NCI-H1092 (cell line): ENCODE measurements at places on chromosomes 7 and 10.

DNA sequence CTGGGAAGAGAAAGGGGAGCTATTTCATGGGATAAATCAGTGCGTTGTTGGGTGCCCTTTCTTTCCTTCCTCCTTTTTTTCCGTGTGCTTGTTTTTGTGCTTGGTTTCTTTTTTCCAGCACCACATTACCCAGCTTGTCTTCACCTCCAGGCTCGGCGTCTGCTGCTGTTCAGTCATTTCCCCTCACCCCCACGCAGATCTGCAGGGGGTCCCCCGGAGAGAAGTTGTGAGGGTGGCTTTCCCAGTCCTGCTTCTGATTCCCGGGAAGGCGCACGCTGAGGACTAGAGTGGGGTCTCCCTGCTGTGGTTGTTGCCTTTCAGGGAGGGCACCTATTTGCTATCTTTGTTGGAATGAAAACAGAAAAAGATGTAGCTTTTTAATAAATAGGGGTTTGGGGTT lies 1.6 kb downstream of the CAMK1D start:
- no peak for DNase-seq

GRCh38 chr7:149444287-149444686 lies 16.6 kb downstream of the ZNF777 start:
- DNase-seq: no peak

DNA sequence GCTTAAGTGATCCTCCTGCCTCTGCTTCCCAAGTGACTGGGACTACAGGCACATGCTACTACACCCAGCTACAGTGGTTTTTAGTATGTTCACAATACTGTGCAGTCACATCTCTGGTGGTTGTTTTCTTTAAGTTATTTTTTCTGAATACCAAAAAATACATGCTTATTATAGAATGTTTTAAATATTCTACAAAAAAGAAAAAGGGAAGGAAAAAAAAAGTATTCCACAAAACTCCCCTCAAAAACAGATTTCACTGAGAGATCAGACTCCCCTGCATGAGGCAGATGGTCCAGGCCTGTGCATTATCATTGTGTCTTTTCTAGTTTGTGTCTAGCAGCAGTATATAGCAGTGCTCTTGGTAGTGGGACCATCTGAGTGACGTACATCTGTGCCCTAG lies 36.8 kb downstream of the OGDH start:
- DNase-seq: no peak

DNA sequence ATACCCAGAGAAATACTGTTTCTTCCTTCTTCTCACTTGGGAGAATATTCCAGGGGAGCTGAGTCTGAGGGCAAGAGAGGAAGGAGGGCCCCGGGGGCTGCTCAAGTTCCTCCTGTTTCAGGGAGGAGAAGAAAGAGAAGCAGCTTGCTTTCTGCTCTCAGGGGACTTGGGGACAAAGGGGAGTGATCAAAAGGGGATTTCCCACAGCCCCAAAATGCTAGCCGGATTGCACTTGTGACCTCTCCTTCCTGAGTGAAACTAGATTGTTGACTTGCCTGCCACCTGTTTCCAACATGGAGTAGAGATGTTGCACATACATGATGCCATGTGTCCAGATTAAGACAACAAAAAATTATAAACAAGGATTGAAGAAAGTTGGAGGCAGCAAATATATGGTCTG lies 28.7 kb upstream of the PDCD4 start:
- no peak for DNase-seq

GRCh38 chr10:112631501-112632400 lies 184.7 kb downstream of the VTI1A start:
- no peak for DNase-seq

- no peak for DNase-seq
Observed at GRCh38 chr7:5492020-5492635, 68.5 kb upstream of the TNRC18 start.

- no peak for DNase-seq
Observed at GRCh38 chr10:8402576-8402975, 348.1 kb downstream of the GATA3 start.

GRCh38 chr7:80393786-80394185 lies 118.1 kb downstream of the GNAT3 start:
- DNase-seq: peak; percentile 69

DNA sequence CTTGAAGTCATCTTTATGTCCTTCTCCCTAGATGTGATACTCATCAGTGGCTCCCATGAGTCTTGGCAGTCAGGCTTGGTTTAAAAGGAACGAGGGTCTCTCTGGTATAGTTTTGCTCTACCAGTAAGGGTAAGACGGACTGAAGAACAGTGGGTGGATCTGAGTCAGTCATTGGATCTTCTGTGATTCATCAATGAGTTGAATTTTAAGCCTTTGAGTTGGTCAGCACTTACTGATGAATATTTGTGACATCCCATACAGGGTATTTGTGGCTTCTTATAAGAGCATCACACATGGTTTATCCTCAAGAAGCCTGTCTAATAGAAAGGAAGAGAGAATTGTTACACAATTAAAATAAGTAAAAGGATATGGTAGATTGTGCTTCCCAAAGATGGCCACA lies 87.3 kb upstream of the NAMPT start:
- no peak for DNase-seq

DNA sequence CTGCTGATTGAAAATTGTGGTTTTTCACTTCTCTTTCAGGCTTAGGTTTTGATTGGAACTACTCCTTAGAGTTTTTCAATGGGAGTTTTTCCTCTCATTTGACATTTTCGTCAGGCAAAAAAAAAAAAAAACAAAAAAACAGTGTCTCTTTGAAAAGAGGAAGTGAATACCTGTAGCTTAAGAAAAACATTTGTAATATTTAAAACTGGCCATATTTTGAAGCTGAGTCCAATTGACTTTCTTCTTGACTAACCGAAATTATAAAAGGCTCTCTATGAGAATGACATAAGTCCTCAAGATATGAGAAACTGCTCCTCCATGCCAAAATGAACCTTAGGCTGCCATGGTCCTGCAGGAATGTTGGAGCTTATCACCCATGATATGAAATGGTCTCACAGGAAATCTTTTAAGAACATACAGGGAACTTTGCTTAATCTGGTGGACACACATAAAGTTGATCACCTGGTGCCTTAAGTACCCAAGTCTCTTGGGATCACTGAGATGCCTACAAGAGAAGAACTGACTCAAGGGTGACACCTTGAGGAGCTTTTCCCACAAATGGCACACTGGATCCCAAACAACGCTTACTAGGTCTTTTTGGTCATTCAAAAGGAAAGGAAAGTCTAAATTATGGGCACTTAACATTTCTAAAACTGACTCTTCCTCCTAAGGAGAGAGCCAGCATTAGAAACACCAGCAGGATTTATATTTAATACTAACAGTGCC lies 263.4 kb downstream of the CDC14C start:
- DNase-seq: no peak

DNA sequence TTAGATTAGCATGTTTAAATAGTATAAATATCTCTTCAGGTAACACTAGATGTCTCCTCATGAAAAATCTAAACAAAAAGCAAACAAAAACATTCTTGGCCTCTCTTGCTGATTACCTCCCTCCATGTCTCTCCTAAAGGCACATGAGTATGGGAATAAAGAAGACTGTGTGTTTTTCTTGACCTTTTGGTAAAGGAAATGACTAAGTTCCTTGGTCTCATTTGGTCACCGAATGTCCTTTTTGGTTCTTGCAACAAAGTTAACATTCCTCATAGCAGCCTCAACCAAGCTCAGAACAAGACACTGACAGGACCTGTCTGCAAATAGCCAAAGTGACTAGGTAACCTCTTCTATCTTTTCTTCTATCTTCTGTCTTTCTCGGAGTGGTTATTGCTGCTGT lies 35.5 kb downstream of the POM121L12 start:
- DNase-seq: no peak

DNA sequence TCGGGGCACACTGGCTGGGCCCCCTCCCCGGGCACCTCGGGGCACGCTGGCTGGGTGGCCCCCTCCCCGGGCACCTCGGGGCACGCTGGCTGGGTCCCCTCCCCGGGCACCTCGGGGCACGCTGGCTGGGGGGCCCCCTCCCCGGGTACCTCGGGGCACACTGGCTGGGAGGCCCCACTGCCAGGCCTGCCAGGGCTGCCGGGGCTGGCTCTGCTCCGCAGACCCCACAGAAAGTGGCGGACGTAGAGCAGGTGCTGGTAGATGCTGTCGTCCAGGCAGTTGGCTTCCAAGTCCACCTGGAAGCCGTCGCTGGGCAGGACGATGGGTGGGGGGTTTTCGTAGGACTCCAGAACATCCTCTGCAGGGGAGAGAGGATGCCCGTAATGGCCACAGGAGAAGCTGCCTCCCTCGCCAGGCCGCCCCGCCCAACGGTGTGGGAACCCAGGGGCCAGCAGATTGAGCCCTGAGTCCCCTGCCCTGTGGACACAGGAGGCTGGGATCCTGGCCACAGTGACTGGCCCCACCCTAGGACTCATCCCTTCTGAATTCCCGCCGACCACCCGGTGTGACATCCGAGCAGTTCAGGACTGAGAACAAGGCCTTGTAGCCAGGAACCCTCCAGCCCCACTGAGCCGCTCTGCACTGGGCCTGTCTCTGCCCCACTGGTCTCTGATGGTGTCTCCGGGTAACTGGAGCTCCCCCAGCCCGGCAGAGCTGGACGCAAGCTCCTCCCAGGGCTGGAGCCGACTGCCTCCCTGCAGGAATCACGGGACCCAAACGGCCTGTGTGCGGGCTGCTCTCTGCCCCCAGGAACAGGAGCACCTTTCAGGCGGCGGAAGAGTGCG lies 28.2 kb downstream of the AP5Z1 start:
- DNase-seq: no peak

GRCh38 chr7:157339777-157340677 lies 3.2 kb downstream of the DNAJB6 start:
- DNase-seq: peak; percentile 32
